Hematopoietic multipotent progenitor cell treated with erythropoietin and hydrocortisone succinate and interleukin-3 and kit ligand, for 17 days (in vitro differentiated cells): ENCODE measurements at places on chromosomes 16 and 17.

DNA sequence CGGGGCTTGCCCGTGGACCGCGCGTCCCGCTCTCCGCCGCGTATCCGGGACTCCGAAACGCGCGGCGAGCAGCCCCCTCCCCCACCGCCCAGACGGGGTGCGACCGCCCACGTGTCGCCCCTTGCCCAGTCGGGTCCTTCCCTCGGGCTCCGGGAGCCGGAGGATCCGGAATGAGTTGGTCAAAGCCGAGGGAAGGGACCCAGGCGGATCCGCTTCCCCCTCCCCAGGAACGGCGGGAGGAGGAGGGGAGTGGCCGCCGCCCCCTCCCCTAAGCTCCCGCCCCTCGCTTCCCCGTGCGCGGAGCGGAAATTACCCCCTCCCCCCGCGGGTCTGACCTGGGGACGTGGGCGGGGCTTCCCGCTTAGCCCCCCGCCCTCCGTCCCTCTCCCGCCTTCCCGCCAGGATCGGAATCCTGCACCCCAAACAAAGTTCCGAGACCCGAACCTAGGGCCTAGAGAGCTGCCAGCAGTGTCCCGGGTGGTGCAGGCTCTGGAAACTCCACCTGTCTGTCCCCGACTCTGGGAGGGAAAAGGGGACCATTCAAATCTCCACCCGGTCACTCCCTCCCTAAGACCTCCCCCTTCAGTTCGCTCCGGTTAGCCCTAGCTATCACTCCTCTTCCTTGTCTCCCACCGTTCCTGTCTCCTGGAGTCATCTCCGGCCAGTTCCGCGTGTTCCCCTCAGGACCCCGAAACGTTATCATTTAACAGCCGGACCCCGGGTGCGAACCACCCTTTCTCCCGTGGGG lies 1.0 kb upstream of the IGF2BP1 start:
- no peak for DNase-seq

- no peak for DNase-seq
Observed at GRCh38 chr16:1169285-1170075, 16.6 kb downstream of the CACNA1H start.

DNA sequence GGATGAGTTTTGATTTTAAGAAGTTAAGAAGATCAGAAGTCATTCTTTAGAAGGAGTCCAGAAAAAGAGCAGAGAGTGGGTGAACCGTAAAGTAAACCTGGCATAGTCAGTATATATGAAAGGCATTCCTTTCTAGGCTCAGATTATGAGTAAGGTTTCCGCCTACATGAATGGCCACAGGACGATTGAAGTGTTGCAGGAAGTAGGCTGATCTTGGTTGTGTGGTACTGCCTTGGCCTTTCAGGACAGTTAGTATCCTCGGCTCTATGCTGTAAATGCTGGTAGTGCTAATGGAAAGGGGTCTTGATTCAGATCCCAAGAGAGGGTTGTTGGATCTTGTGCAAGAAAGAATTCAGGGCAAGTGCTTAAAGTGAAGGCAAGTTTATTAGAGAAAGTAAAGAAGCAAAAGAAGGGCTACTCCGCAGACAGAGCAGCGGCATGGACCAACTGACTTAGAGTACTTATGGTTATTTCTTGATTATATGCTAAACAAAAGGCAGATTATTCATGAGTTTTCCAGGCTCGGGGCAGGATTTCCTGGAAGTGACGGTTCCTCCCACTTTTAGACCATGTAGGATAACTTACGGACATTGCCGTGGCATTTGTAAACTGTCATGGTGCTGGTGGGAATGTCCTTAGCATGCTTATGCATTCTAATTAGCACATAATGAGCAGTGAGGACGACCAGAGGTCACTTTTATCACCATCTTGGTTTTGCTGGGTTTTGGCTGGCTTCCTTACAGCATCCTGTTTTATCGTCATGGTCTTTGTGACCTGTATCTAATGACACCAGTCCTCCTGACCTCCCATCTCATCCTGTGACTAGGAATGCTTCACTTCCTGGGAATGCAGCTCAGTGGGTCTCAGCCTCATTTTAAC lies 164.8 kb downstream of the SNX29 start:
- DNase-seq, result no peak

DNA sequence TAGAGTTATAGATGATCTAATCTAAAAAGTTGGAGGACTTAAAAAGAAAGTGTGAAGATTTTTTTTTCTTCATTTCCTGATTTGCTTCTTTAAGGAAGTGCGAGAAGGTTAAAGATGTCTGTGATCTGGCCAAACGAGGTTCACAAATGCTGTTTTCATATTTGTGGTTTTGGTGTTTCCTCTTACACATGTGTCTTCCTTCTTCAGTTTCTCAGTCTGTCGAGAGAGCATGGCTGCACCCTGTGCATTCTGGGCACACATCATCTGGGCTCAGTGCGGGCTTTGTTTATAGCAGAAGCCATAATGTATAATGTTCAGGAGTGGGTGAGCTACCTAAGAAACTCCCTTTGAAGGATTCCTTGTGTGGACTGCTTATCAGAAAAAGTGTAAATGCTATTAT lies 260.4 kb upstream of the TBX2 start:
- no peak for DNase-seq

DNA sequence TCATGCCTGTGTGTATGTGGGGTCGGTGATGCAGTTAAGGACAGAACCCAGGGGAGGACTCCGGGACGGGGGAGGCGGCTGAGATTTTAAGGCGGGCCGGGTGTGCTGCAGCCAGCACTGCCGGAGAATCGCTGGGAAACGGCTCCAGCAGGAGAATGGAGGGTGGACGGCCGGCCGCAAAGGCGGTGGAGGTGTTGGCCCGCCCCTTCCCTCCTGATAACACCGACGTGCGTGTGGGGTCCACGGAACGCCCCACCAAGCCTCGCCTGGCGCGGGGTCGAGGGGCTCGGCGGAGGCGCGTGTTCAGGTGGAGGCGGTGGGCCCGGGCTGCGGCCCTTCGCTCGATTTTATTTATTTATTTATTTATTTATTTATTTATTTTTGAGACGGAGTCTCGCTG lies 633 bp downstream of the ZNF843 start:
- no peak for DNase-seq

DNA sequence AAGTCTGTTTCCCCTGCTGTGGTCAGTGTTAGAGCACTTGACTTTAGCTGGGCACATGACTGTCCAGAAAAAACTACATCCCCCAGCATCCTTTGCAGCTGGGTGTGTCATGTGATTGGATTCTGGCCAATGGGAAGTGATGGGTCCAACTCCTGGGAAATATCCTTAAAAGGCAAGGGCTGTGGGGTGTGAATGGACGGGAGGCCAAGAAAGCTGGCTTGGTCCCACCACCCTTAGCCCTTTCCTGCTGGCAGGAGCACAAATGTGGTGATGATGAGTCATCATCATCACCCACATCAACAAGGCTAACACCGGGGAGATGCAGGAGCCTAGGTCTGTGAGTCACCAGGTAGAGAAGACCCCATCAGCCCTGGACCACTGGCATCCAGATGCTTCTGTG lies 341.7 kb downstream of the C16orf95 start:
- DNase-seq, result peak; percentile 9

- no peak for DNase-seq
Observed at GRCh38 chr17:78000341-78000740, 41.8 kb downstream of the TNRC6C start.

- no peak for DNase-seq
Observed at GRCh38 chr16:11700264-11701029, 32.2 kb downstream of the SNN start.

DNA sequence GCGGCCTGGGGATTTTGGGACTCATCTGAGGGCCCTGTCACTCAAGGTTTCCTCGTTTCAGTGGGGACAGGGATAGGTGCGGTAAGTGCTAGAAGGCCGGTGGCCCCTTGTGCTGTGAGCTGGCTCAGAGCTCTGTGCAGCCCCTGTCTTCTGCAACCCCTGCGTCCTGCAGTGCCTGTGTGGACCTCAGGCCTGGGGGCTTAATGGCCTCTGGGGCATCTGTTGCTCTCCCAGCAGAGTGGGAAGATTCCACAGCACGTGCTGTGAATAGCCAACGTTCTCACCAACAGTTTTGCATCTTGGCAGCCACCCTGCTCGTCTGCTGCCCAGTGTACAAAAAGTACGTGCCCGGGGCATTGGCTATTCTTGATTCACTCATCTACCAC lies 4.9 kb downstream of the FOXC2 start:
- no peak for DNase-seq

- DNase-seq, result no peak
Observed at GRCh38 chr16:69093974-69094373, 11.5 kb upstream of the HAS3 start.

- DNase-seq, result no peak
Observed at GRCh38 chr17:43584666-43585102, 38.5 kb upstream of the ETV4 start.

GRCh38 chr17:42695500-42695899 lies 13.2 kb downstream of the CNTNAP1 start:
- DNase-seq, result no peak

DNA sequence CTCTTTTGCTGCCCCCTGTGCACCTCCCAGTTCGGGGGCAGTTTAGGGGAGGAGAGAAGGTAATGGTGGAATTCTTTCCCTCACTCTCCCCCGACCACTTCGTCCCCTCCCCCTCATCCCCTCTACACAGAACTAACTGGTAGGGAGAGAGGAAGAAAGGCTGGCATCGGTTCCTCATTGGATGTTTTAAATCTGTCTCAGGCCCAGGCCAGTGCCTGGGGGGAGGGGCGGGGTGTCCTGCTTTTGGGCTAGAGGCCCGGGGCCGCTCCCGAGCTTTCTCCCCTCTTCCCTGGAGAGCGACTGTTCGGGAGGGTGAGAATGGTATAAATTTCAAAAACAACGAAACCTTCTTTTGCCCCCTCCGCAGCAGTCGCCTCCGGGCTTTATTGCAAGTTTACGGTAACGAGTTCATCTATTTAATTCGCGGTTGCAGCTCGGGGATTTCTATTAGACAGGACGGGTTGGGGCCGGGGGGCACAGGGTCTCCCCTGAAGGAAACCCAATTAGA lies at the start of gene PRAC2:
Gene PRAC2 (plus strand): TSS at position 271 of the 508 bp plus-strand sequence. CDS start 1,226 bp downstream, outside the sequence.
- no peak for DNase-seq

DNA sequence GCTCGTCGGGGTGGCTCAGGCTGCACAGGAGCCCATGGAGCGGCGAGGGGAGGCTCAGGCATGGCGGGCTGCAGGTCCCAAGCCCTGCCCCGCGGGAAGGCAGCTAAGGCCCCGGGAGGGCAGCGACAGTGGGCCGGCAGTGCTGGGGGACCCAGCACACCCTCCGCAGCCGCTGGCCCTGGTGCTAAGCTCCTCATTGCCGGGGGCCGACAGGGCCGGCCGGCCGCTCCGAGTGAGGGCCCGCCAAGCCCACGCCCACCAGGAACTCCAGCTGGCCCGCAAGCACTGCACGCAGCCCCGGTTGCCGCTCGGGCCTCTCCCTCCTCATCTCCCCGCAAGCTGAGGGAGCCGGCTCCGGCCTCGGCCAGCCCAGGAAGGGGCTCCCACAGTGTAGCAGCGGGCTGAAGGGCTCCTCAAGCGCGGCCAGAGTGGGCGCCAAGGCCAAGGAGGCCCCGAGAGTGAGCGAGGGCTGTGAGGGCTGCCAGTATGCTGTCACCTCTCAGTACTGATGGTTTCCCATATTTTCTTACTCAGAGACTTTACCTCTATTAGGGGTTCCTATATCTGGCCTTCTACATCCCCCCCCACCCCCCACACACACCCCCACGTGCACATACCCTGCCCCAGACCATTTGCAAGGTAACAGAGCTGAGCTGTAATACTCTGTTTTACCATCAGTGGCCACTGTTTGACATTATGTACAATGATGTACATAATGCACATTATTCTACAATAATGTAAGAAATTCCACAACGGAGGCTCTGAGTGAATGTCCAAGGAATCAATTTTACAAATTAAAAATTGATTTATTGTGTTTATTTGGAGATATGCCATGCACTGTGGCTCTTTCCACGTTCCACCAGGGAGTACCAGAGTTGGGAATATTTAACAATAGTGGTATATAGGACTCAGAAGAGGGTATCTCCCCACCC lies 3.7 kb upstream of the VAT1L start:
- no peak for DNase-seq

GRCh38 chr17:50214976-50215760 lies 13.7 kb upstream of the COL1A1 start:
- no peak for DNase-seq

DNA sequence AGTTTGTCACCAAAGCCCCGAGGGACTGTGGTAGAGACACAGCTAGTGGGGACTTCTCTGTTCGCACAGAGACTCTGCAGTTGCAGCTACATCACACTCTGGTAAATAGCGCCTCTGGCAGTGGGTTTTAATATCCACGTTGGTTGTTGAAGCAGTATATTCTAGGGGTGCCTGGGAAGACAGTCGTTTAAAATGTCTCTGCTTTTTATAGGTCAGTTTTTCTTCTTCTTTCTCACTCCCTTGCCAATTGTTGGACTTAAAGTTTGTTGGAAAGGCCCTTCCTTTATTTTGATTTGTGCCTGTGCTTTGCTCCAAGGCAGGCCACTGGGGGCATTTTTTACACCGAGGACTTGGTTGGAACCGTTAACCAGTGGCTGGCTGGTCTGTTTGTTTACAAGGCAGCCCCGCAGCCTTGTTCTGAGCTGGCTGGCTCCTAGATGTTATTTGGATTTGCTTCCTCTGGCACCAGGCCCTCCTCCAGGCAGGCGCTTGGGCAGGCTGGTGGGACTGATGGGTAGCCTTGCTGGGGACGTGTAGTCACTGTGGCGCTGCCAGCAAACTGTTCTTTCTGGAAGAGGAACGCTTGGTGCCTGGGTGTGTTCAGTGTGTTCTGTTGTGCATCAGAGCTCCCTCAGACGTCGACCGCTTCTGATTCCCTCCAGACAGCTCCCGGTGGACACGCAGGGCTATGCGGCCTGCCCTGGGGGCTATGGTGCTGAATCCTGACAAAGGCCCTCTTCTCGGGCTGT lies 218.2 kb upstream of the CHMP6 start:
- no peak for DNase-seq

- no peak for DNase-seq
Observed at GRCh38 chr16:3283543-3284447, 504 bp downstream of the ZNF263 start.

GRCh38 chr16:56341656-56342399 lies 83.5 kb downstream of the AMFR start:
- DNase-seq, result no peak

GRCh38 chr17:13921841-13922776 lies 147.2 kb upstream of the COX10 start:
- DNase-seq, result no peak
